GM18507 (cell line): ENCODE measurements at places on chromosomes 1 and 21.

- DNase-seq, result no peak
These were observed 4.5 kb downstream of the IVNS1ABP start for GRCh38 chr1:185312361-185313138.

DNA sequence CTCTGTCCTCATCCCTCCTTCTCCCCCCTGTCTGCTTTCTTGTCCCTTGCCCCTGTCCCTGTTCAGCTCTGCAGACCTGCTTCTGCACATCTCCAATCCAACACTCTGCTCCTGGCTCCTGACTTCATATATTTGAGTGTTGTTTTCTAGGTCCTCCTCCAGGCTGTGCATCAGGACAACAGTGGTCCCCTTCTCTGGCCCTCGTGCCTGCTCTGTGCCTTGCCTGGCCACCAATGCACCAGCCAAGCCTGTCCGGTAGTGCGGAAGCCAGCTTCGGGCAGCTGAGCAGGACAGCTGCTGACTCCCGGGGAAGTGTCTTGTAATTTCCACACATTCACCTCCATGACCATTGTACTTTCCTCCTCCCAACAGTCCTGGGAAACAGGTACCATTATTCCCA, 203.4 kb upstream of the RAB4A start:
- no peak for DNase-seq

DNA sequence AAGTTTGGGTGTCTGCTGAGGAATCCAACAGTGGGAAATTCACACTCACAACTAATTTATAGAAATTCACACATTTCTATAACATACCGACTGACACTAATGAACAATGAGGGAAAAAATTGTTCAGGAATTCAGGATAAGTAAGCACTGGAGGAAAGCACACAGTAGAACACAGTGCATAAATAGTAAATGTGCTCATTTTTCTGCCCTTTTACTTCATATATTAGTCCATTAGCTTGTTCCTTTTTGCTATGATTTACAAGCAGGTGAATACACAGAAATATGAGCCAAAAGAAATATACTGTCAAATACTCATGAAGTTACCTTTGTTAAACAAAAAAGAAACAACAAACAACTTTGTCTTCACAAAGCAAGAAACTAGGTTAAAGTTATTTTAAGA, 11.3 kb downstream of the NRIP1 start:
- DNase-seq, result no peak

DNA sequence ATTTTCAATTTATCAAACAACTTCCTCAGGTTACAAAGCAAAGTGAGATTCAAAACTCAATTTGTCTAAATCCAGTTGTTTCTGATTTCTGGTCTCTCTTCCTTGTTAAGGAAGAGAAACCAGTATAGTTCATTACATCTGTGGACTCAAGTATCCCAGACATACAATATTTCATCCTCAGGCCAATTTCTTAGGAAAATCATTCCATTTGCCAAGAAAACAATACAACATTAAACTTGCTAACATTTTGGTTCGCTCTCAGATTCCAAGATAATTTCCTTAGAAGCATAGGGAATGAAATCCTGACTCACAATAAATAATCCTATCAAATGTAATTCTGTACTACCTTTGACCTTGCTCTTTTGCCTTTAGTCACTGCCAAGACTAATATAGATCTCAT, 11.2 kb upstream of the TTLL7 start:
- DNase-seq, result no peak

DNA sequence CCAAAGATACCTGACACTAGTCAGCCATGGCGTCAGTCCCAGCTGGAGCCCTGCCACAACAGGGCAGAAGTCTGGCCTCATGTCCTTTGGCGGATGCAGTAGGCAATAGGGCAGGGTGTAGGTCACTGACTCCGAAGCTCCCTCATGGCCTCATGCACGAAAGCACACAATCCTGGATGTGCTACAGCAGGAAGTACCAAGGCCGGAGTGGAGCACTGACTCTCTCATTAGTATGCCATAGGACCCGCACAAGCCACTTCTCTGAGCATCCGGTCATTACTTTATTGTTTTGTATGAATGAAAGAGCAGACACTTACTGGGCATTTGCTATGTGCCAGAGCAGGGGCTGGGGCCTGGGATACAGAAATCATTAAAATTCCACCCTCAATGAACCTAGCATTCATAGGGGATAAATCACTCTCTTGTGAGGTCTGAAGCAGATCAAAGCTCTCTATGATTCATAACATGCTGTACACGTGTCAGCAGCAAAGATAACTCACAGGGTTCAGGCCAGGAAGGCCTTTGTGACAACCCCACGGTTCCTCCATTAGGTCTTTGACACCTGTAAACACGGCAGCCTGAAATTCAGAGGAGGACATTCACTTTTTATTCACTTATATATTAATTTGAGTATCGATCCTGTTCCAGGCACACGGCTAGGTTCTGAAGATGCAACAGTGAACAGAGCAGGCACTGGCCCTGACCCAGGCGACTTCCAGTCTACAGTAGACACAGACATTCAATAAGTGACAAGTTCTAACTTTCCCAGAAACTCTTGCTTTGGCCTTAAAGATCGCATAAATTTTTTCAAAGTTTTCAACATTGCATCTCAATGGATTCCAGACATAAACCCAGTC, 357.9 kb upstream of the USP24 start:
- no peak for DNase-seq
